Nephron progenitor cell (in vitro differentiated cells): ENCODE measurements at places on chromosomes 4 and X.

DNA sequence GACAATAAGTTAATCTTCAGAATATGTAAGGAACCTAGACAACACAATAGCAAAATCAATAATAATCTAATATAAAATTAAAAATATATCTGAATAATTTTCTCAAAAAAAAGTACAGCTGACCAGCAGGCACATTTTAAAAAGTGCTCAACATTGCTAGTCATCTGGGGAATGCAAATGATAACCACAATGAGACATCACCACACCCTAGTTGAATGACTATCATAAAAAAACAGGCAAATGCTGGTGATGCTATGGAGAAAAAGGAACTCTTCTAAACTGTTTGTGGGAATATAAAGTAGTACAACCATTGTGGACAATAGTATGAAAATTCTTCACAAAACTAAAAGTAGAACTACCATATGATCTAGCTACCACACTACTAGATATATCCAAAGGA is 956.9 kb upstream of the NDST4 start:
- DNase-seq: no peak

- no peak for DNase-seq
Observed at GRCh38 chr4:83387476-83388312, 53.0 kb upstream of the HPSE start.

- DNase-seq: no peak
Observed at GRCh38 chr4:16294455-16294854, 68.2 kb upstream of the TAPT1 start.

- DNase-seq: no peak
Observed at GRCh38 chr4:154623436-154623835, 11.0 kb upstream of the FGG start.
